Left lung (tissue), 14 donors: ENCODE measurements at places on chromosomes 1 and 21. TPM values are rescaled to one million over a fixed set of nuclear protein-coding genes. Genes with fewer than 3 reads are reported as not detected.

IARS2 gene
- polyA plus RNA-seq, result 71.7 TPM

SOX13 gene
- polyA plus RNA-seq, result 53.1 TPM

OR6F1 gene
- polyA plus RNA-seq, result not detected

ABCA4 gene
- 1.8 TPM for polyA plus RNA-seq

SPOCD1 gene
- 0.32 TPM for polyA plus RNA-seq

DNA sequence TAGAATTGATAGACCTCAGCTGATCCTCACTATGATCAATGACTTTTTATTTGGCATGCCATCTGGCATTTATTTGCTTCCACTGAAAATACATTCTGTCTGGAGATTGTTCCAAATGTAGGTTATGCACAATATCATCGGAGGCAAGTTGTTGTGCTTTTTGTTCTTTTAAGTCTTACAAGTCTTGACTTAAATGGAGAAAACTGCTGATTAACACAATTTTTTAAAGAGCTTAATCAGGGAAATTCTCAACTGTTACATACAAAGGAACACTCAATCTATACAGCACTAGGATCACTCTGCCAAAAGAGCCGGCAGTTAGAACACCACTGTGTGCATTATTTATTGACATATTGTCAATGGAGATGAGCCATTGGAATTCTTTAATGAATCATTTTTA, 19.2 kb downstream of the CYYR1 start:
- DNase-seq, result no peak

DNA sequence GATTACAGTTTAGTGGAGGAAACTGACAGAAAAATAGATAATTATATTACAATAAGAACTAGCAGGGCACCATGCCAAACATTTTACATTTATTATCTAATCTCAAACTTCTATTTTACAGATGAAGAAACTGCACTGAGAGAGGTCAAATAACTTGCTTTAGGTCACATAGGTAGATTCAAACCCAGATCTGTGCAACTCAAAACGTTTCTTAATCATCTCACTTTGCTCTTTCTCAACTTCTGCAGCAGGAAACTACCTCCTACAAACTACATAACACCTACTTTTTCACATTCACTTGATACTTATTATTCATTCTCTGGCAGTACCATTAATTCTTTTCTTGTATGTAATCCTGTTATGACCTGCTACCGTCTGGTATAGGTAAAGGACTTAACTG, 49.9 kb upstream of the BCL10 start:
- no peak for DNase-seq

- no peak for DNase-seq
These were observed 372.4 kb downstream of the TGFB2 start for GRCh38 chr1:218717575-218717974.

DNA sequence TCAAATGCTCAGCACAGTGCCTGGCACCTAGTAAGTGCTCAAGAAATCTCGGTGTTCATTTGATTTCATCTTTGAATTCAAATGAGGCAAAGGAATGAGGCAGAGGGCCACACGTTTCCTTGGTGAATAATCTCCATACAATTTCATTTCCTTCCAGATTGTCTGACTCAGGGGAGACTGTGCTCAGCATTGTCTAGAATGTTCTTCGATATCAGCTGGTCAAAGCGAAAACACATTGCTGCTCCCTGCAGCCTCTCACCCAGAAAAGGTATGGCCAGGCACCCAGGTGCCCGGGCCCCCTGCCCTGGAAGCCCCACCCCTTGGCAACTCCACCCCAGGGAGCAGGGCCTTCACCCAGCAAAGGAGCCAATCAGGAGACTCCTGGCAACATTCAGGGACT, 55.8 kb downstream of the FBXO2 start:
- no peak for DNase-seq

DNA sequence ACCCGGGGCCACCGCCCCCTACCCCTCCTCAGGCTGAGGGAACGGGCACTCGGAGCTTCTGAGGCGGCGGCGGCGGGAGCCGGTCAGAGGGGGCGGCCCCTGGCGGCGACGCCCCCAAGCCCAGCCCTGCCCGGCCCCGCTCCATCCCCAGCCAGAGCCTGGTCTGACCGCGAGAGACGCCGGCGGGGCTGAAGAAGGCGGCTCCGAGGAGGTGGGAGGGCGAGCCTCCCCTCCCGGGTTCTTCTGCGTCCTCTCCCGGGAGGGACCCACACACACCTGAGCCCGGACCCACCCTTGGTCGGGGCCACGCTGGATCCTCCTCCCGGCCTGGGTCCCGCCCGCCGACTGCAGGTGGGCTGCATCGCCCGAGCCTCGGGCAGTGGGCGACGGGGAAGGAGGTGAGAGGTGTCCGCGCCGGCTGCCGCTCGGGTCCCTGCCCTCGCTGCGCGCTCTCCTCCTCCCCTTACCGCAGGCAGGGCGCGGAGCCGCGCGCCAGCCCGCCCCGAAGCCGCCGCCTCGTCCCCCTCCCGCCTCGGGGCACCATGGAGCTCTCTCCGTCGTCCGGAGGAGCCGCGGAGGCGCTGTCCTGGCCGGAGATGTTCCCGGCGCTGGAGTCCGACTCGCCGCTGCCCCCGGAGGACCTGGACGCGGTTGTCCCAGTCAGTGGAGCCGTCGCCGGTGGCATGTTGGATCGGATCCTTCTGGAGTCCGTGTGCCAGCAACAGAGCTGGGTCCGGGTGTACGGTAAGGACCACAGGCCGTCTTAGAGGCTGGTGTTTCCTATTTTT, at the start of gene RASAL2:
RASAL2 (plus strand) TSS at position 154 of the 788 bp plus-strand sequence; CDS start at position 543, 389 bp downstream.
- peak; percentile 67 for DNase-seq

DNA sequence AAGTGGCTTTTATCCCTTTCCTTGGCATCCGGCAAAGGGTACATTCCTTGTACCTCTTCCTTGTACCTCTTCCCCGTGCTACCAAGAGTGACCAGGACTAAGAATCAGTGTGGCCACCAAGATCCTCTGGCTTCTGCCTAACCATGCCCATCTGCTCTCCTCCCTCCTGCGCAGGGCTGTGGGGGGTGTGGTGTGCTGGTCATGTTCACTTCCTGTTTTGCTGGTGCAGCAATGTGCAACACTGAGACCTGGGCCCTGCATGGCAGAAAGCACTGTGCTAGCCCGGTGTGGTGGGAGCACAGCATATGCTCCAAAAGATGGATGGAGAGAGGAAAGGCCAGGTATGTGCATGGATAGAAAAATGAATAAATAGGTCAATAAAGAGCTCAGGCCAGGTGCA, 33.3 kb upstream of the TENT5C start:
- no peak for DNase-seq

- DNase-seq, result no peak
These were observed 72.9 kb downstream of the AGPAT3 start for GRCh38 chr21:43937891-43938309.
